ENCODE measurements at places on chromosomes 11 and 22.

DNA sequence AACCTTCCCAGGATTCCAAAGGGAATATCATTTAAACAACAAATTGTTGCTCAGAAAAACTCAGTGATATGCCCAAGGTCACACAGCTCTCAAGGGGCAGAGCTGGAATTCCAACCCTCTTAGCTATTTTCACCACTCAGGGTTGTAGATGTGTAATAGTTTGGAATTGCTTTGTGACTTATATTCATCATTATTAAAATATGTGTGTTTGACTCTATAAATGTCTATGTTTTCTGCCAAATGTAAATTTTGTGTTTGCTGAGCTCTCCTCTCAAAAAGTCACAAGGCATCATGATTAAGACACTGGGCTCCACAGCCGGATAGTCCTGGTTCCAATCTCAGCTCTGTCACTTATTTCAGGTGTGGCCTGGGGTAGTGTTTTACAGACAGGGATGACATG is 407.3 kb downstream of the TMEM135 start:
- H3K4me1 ChIP-seq = no peaks in the 10 kb centered on the region
- no peak overlapping the region for H3K4me3 ChIP-seq
- H3K36me3 ChIP-seq = no peaks in the 10 kb centered on the region
- H3K27ac ChIP-seq = no peak overlapping the region

DNA sequence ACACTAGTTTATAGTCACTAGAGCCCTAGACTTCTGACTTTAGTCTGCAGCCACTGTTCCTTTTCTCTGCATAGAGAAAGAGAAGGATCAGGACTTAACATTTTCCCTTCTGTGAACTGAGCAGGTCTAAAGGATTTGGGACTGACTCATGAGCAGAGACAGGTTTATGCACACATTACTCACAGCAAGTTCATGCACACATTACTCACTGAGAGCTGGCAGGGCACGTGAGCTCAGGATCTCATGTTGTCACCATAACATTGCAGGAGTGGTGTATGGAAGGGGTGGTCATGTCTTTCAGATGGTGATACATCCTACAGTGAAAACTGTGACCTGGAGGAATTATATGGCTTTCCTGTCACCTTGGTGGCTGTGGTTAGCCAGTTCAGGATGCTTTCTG is 56.4 kb downstream of the CEP164 start:
- peaks cover 86% of the 10 kb centered on the region for H3K36me3 ChIP-seq
- DNase-seq = no peak
- H3K4me3 ChIP-seq = no peak overlapping the region
- H3K4me1 ChIP-seq = no peaks in the 10 kb centered on the region

DNA sequence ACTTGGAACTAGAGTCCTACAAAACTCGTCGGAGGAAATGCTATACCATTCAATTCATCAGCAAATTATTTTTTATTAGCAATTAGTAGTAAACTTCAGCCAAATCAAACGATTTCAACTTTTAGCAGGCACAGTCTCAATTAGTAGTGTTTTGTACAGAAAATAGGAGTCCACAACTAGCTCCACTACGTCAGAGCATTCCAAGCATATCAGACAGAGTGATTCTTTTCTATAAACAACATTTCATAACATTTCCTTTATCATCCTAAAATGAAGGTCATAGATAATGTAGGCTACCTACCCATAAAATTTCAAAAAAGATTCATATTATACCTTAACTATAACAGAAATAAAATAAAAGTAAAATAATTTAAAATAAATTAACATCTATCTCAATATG is 169.9 kb downstream of the KIF18A start:
- H3K4me3 ChIP-seq = no peak overlapping the region
- no peak for DNase-seq
- H3K4me1 ChIP-seq = no peaks in the 10 kb centered on the region
- no peak overlapping the region for H3K27ac ChIP-seq
- no peaks in the 10 kb centered on the region for H3K27me3 ChIP-seq

DNA sequence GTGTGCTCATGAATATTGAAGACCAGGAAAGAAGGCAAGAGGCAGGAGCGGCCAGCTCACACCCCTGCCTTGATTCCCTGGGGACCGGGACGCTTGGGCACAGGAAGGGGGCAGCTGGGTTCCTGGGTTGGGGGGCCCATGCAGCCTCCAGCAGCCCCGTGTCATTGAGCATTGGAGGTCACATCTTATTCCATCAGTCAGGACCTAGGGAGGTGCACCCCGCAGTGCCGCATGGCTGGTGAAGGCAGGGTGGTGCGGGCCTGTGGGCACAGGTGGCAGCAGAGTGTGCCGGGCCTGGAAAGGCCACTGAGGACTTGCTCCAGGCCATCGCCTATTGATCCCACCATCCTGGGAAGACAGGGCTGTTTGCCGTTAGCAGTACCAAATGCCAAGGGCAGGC is 116.3 kb upstream of the NECTIN1 start:
- no peak for DNase-seq
- H3K27ac ChIP-seq = no peak overlapping the region
- no peaks in the 10 kb centered on the region for H3K4me1 ChIP-seq
- peaks cover 20% of the 10 kb centered on the region for H3K27me3 ChIP-seq

GRCh38 chr11:4798427-4799183 is 5.6 kb downstream of the OR52R1 start:
- H3K27ac ChIP-seq = no peak overlapping the region
- no peak for DNase-seq
- no peaks in the 10 kb centered on the region for H3K27me3 ChIP-seq
- no peaks in the 10 kb centered on the region for H3K4me1 ChIP-seq
- no peak overlapping the region for H3K4me3 ChIP-seq

- H3K27me3 ChIP-seq = no peaks in the 10 kb centered on the region
- peaks cover 70% of the 10 kb centered on the region for H3K4me1 ChIP-seq
- no peak overlapping the region for H3K27ac ChIP-seq
- no peak overlapping the region for H3K4me3 ChIP-seq
Measured at GRCh38 chr11:122663764-122664163, 8.2 kb downstream of the UBASH3B start.

DNA sequence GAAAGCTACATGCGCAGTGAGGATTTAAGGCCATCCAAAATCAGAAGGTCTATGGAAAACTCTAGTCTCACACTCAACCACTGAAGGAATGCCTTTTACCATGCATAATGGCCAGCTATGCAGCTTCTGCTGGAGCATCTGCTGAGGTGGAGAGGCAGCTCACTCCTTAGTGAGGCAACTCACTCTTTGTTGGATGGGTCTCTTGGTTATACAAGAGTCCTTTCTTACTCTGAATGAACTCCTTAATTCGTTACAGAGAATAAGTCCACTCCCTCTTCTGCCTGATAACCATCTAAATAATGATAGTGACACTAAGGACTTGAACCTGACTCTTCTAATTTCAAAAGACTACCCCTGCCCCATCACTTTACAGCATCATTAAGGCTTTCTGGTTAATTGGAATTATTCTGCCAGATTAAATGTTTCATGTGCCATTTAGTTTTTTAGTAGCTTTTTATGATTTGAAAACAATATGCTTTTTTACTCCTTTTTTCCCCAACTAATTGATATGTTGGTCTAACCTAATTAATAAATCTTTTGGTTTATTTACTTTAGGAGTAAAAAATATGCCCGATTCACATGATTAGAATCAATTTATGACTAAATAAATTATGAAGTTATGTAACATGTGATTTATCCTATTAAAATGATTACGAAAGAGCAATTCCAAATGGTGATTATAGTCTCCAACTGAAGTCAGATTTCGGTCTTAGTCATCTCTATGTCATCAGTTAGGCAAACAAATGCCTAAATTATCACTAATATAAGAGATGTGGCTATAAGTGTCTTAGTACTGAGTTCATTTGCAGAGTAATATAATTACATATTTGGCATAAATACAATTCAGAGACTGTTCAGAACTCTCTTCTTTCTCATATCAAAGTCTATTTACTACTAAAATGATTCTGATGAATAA is 286.7 kb upstream of the CCDC90B start:
- H3K4me3 ChIP-seq = no peak overlapping the region
- DNase-seq = no peak
- no peaks in the 10 kb centered on the region for H3K36me3 ChIP-seq
- H3K27me3 ChIP-seq = no peaks in the 10 kb centered on the region
- H3K27ac ChIP-seq = no peak overlapping the region
- no peaks in the 10 kb centered on the region for H3K4me1 ChIP-seq

- no peak overlapping the region for H3K27ac ChIP-seq
- no peak for DNase-seq
- H3K4me3 ChIP-seq = no peak overlapping the region
- H3K4me1 ChIP-seq = peaks cover 49% of the 10 kb centered on the region
- no peaks in the 10 kb centered on the region for H3K27me3 ChIP-seq
Measured at GRCh38 chr11:128055576-128056217, 531.7 kb downstream of the ETS1 start.

- no peaks in the 10 kb centered on the region for H3K36me3 ChIP-seq
- H3K27ac ChIP-seq = no peak overlapping the region
- DNase-seq = no peak
- H3K4me3 ChIP-seq = no peak overlapping the region
- no peaks in the 10 kb centered on the region for H3K27me3 ChIP-seq
Measured at GRCh38 chr22:22856364-22856763, 31.3 kb upstream of the IGLL5 start.

- no peak for DNase-seq
- no peak overlapping the region for H3K4me3 ChIP-seq
- no peaks in the 10 kb centered on the region for H3K36me3 ChIP-seq
- no peaks in the 10 kb centered on the region for H3K4me1 ChIP-seq
Measured at GRCh38 chr11:97463891-97464290, 1074.1 kb downstream of the JRKL start.

DNA sequence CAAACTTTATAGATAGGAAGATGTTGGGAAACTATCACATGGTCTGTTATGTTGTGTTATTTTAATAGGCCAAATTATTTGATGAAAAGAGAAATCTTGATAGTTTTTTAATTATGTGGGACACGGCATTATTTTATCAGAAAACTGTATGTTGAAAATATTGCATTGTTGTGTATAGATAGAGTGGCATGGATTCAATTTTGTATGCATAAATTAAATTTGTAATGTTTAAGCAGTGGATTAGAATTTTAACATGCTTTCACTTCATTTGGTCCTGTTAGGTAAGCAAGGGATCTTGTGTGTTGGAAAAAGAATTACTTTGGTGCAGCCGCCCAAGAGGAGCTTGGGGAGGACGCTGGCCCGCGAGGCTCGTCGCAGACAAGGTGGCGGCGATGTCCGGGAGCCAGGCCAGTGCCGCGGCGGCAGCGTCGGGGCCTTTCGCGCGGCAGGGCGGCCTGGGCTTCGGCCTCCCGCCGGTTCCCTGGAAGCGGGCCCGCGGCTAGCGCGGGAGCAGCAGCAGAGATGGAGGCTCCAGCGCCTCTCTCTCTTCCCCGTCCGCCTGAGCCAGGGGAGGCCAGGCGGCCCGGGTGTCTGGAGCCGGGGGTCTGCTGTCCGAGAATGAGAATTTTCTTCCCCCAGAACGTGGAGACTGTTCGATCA is 82.7 kb downstream of the GGT1 start:
- no peaks in the 10 kb centered on the region for H3K36me3 ChIP-seq
- DNase-seq = no peak
- no peak overlapping the region for H3K27ac ChIP-seq
- H3K4me1 ChIP-seq = no peaks in the 10 kb centered on the region
- peaks cover 37% of the 10 kb centered on the region for H3K27me3 ChIP-seq
- H3K4me3 ChIP-seq = no peak overlapping the region

GRCh38 chr11:110088535-110089344 is 4.5 kb upstream of the ZC3H12C start:
- peaks cover 6% of the 10 kb centered on the region for H3K4me1 ChIP-seq
- H3K36me3 ChIP-seq = no peaks in the 10 kb centered on the region
- no peak for DNase-seq
- H3K27ac ChIP-seq = no peak overlapping the region

DNA sequence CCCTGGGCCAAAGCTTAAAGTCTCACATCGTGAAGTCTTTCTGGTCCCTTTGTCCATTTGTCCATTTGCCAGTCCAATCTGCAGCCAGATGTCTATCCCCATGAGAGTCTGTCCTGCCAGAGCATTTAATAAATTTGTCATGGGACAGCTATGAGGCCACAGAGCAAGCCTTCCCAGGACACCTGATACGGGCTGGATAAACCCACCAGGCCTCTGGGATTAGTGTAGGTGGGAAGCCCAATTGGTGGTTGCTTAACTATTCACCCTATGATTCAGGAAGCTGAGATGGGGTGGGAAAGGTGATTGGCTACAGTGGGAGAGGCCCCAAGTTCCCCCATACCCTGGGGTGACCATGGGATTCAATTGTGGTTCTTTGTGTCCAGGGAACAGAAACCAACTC is 39.9 kb downstream of the MYEOV start:
- peaks cover 31% of the 10 kb centered on the region for H3K4me1 ChIP-seq
- DNase-seq = peak; percentile 17
- peaks cover under 1% of the 10 kb centered on the region for H3K36me3 ChIP-seq
- no peak overlapping the region for H3K4me3 ChIP-seq
- H3K27me3 ChIP-seq = no peaks in the 10 kb centered on the region

DNA sequence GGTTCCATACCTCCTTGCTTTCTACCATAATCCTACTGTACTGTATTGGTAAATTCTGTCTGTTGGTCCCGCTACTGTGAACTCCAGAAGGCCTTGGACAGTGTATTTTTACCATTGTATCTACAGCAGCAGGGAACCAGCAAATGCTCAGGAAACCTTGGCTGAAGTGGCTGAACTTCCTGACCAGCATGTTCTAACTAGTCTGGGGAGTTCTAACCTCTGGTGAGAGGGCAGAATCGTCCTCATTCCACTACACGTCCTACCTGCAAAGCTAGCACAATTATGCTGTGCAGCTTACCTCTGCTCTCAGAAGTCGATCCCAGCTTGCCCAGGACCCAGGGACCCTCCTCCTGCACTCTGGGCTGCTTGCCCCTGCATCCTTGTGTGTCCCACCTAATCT is 283.1 kb downstream of the TENM4 start:
- no peaks in the 10 kb centered on the region for H3K36me3 ChIP-seq
- H3K27ac ChIP-seq = no peak overlapping the region
- H3K4me1 ChIP-seq = no peaks in the 10 kb centered on the region
- H3K27me3 ChIP-seq = no peaks in the 10 kb centered on the region

GRCh38 chr11:103849366-103849765 is 187.1 kb upstream of the DDI1 start:
- no peaks in the 10 kb centered on the region for H3K27me3 ChIP-seq
- no peaks in the 10 kb centered on the region for H3K4me1 ChIP-seq
- H3K27ac ChIP-seq = no peak overlapping the region
- H3K4me3 ChIP-seq = no peak overlapping the region
- no peak for DNase-seq
- no peaks in the 10 kb centered on the region for H3K36me3 ChIP-seq

GRCh38 chr11:15204711-15205110 is 90.0 kb downstream of the INSC start:
- no peaks in the 10 kb centered on the region for H3K4me1 ChIP-seq
- H3K27ac ChIP-seq = no peak overlapping the region
- no peak overlapping the region for H3K4me3 ChIP-seq
- DNase-seq = no peak
- H3K36me3 ChIP-seq = no peaks in the 10 kb centered on the region
- H3K27me3 ChIP-seq = peaks cover 6% of the 10 kb centered on the region

Measured in activated T-cell treated with anti-CD3 and anti-CD28 coated beads, Interleukin-2, amount 50 U/mL, for 24 hours (primary cell).